ENCODE measurements at places on chromosomes 2 and 18.

DNA sequence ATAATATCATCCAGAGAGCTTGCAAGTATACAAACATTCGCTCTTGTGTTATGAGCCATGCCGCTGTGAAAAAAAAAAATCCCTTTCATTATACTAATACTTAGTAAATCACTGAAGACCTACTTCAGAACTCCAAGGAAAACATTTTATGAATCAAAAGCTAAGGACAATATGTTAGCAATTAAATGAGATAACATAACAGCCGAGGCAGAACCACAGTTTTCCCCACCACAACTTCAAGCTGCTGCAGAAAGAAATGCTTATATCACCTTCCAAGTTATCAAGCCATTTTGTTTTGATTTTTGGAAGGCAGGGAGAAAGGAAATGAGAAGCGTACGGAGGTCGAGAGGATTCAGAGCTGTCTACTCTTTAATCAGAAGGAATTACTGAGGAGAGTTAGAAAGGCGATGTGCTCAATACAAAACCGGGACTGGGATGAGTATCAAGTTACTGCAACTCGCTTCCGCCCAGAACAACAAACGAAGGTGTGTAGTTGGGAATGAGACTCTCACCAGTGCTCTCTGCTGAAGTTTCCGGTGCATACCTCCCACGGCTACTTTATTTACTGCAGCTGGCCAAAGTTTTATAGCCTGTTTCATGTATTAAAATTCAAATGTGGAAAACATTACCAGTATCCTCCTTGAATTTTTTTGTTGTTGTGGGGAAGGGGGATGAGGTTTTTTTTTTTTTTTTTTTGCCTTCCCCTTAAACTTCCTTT lies 292.2 kb upstream of the CCDC68 start:
- no peak for DNase-seq

- no peak for DNase-seq
These were observed 46.3 kb downstream of the ARL4C start for GRCh38 chr2:234450431-234451124.

GRCh38 chr2:138823666-138824065 lies 43.5 kb upstream of the NXPH2 start:
- no peak for DNase-seq

DNA sequence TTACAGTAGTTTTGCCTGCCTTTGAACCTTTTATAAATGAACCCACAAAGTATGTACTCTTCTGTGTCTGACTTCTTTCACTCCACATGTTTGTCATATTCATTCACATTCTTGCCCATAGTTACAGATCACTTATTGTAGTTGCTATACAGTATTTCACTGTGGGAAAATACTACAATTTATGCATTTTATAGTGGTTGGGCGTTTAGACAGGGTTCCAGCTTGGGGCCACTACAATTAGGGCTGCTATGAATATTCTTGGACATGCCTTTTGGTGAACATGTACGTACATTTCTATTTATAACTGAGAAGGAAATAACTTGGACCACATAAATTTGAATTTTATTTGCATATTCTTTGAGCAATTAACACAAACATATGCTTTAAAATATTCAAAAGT lies 15.4 kb upstream of the PMAIP1 start:
- no peak for DNase-seq

- no peak for DNase-seq
These were observed 67.0 kb upstream of the RMP24 start for GRCh38 chr18:35905436-35905835.

DNA sequence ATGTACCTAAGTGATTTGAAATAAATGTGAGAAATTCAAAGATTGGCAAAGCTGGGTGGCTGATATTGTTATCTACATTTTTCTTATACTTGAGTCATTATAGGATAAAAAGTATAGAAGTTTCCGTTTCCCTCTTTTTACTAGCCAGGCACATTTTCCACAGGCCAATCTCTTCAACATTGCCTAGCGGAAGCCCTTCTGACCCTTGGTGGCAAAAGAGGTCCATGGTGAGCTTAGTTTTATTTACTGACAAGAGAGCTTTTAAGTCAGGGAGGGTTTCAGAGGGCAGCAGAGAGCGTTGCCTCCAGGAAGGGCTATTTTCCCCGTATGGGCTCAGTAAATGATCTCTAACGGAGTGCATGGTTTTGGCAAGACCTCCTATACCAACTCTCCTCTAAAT lies 15.1 kb upstream of the RHOB start:
- no peak for DNase-seq

DNA sequence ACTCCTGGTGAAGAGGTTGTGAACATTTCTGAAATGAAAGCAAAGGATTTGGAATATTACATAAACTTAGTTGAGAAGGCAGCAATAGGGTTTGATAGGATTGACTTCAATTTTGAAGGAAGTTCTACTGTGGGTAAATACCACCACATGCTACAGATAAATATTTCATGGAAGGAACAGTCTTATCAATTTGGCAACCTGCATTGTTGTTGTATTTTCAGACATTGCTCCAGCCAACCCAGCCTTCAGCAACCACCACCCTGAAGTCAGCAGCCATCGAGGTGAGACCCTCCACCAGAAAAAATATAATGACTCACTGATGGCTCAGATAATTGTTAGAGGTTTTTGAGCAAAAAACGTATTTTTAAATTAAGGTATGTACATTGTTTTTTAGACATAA lies 10.0 kb downstream of the RDH14 start:
- no peak for DNase-seq

GRCh38 chr2:104818264-104818663 lies 35.7 kb upstream of the POU3F3 start:
- no peak for DNase-seq

GRCh38 chr2:190216829-190217228 lies 102.8 kb downstream of the HIBCH start:
- DNase-seq: no peak

- no peak for DNase-seq
These were observed 77.0 kb downstream of the PRKCE start for GRCh38 chr2:45728458-45728942.

GRCh38 chr18:49663899-49664890 lies 102.3 kb downstream of the LIPG start:
- DNase-seq: no peak

GRCh38 chr2:197322724-197323720 lies 12.4 kb upstream of the ANKRD44 start:
- DNase-seq: no peak

DNA sequence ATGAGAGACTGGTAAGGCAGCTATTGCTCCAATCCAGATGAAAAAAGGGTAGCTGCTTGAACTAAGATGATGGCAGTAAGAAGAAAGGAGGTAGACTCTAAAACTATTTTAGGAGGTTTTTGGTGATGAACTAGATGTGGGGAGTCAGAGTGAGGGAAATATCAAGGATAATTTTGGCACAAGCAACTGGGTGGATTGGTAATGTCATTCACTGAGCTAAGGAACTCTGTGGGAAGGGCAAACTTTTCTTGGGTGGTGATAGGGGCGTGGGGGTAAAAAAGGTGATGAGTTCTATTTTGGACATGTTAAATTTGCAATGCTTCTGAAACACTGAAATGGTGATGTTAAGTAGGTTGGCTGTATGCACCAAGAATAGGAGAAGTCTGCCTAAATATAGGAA lies 19.3 kb downstream of the PAIP2B start:
- DNase-seq: no peak

DNA sequence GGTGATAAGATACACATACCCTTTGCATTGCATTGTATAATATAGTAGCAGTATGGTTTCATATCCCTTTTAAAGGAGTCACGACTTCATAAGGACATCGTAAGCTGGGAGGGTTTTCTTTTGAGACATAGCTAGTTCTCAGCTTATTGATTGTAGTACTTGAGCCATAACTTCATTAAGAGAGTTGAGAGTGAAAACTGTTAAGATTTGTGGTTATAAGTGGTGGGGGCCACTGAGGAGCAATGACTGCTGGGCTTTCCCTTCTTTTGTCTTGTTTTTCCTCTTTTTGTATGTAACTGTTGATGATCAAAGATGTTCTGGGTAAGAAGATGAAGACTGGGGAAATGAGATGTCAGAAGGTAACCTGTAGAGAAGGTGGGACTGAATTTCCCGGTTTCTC lies 11.0 kb downstream of the EIF5B start:
- DNase-seq: no peak

DNA sequence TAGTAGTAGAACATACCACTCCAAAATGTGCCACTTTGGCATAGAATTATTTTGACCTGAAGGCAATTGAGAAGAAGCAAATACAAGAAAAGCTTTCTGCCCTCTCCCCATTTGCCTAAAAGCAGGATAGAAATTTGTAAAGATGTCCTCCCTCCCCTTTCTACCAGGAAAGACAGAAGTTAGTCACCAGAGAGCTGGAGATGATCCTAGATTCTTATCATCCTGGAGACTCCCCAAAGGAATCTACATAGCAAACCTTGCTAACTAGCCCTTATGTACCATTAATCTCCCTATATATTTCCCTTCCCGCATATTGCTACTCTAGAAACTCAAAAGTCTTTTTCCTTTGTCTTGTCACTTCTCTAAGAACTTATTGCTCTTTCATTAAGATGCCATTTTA lies 12.6 kb upstream of the TMEM37 start:
- DNase-seq: no peak

GRCh38 chr2:181380581-181380980 lies 76.6 kb upstream of the ITGA4 start:
- no peak for DNase-seq

DNA sequence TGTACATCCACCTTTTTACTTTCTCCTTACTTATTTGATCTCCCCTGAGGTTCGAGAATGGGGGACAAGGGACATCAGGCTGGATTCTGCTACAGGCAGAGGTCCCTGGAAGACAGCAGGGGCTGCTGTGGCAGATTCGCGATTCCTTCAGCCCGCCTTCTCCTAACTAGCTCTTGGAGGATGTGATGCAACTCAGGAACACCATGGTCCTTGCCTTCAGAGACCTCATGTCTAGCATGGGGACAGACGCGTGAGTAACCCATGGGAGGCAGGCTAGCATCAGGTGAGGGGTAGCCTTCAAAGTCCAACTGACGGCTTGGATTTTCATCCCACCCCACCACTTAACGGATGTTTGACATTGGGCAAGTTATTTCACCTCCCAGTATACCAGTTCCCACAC lies 869 bp upstream of the TCF23 start:
- no peak for DNase-seq

GRCh38 chr18:70428439-70428838 lies 139.6 kb downstream of the SOCS6 start:
- no peak for DNase-seq

DNA sequence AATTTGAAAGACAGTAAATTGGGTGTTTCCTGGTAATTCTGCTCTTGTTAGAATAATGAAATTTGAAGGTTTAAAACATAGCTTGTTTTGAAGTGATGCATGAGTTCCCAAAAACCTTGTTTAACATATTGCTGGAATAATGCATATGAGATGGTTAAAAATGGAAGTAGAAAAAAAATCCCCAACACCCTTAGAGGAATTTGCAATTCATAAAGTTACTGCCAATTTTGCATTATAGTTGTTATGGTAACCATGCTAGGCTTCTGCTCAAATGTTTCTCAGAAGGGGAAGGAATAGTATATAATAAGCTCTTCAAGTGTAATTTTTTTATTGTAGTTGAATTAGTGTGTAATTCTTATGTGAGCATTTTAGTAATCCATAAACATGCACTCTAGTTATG lies 49.1 kb downstream of the FASTKD2 start:
- no peak for DNase-seq

GRCh38 chr2:82852787-82853186 lies 1606.3 kb downstream of the SUCLG1 start:
- no peak for DNase-seq

DNA sequence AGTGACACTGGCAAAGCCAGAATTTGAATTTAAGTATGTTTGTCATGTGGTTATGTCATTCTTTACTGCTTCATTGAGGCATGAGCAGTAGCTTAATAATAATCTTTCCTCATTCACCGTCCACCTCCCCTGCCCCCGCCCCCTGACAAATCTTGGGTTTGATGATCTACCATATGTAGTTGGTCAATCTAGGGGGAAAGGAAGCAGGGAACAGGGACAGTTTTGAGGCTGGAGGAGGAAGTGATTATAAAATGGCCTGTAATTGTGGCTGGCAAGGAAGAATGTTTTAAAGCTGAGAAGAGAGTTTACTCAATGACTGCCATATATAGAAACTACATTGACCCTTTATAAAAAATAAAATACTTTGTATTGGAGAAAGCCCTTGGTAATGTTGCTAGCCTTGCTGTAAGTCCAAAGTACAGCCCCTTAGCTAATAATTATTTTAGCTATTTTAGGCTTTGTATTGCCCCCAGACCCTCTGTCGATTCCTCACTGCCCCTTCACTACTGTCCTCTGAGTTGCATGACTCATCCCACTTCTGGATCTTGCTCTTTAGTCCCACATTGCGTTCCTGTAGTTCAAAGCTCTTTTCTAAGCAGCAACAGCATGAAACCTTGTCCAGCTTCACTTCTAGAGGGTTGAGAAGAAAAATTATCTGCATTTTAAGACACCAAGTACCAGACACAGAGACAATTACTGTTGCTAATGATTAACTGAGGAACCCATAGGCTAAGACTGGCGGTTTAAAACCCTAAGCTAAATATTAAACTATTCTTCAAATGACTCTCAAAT lies 38.4 kb downstream of the PELI1 start:
- DNase-seq: no peak

- DNase-seq: no peak
These were observed 153.0 kb downstream of the ZFP36L2 start for GRCh38 chr2:43073401-43073825.

GRCh38 chr2:23651187-23652080 lies 266.5 kb downstream of the KLHL29 start:
- DNase-seq: no peak

DNA sequence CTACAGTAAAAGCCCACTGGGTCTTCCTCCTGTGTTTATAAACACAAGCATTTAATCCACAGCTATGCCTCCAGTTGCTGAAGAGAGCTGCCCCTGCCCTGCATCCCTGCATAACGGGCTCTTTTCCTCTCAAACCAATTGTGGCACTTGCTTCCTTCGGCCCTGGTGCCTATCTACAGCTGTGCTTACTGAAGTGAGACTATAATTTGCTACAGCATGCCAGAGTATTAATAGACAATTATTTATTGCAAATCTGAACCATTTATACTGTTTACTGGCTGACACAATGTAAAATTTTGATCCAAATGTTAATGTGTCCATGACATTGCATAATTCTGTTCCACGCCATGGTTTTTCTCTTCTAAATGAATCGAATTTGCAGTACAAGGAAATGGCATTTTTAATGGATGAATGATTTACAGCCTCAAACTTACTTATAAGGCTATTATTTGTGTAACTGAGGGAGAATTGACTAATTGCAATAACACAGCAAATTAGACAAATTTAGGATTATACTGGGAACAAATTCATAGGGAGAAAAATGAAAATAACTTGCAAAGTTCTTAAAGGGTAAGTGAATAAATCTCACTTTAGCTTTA lies 457.0 kb upstream of the HNRNPA3 start:
- DNase-seq: no peak

Measured in stimulated activated CD4-positive, alpha-beta T cell treated with anti-CD3 and anti-CD28 coated beads, TNF-alpha, amount 100 ng/mL, for 1 hour (primary cell).